ENCODE measurements at places on chromosomes 7 and 10.

- DNase-seq: no peak
Measured at GRCh38 chr7:44376429-44377133, 51.2 kb upstream of the CAMK2B start.

DNA sequence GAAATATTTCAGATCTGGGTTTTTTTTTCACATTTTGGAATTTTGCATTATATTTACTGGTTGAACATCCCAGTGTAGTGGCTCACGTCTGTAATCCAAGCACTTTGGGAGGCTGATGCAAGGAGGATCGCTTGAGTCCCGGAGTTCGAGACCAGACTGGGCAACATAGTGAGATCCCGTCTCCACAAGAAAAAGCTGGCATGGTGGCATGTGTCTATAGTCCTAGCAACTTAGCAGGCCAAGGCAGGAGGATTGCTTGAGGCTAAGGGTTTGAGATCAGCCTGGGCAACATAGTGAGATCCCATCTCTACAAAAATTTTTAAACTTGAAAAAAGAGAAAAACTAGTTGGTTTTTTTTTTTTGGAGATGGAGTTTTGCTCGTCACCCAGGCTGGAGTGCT is 6.0 kb downstream of the RFC2 start:
- DNase-seq: no peak

- no peak for DNase-seq
Measured at GRCh38 chr7:47714669-47715607, 133.0 kb upstream of the TNS3 start.

- DNase-seq: no peak
Measured at GRCh38 chr7:49579408-49579807, 194.0 kb upstream of the VWC2 start.

- DNase-seq: no peak
Measured at GRCh38 chr7:150365194-150365593, 3.4 kb upstream of the REPIN1 start.
